Stimulated activated CD4-positive, alpha-beta T cell treated with anti-CD3 and anti-CD28 coated beads, Interleukin-1b, Interleukin-23, amount 100 ng/mL, for 1 hour (primary cell): ENCODE measurements at places on chromosomes 6 and 20.

DNA sequence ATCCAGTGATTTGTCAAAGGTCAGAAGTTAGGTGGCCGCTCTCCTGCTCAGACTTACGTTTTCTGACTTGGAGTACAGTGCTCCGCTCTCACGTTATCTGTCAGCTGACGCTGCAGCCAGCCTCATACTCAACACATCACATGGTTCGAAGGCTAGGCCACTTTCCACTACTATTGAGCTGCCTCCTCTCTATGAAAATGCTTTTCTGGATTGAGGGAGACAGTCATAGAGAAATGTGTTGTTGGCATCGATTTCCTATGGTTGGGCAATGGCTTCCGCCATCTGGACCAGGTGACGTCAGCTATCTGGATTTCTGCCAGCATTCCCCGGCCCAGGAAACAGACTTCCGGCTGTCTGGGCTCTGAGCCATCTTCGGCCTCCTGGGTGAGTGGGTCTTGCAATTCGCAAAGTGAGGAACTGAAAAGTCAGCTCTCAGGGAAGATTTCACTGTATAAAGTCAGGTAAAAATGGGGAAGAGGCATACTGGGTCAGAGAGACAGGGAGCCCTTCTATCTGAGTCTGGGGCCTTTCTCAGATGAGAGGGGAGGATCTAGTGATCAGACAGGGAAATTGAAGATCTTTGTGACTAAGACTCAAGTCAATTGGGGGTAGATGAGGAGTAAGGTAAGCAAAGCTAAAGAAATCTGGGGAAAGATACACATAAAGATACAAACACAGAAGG, 37.5 kb upstream of the IER3 start:
- no peak for DNase-seq

DNA sequence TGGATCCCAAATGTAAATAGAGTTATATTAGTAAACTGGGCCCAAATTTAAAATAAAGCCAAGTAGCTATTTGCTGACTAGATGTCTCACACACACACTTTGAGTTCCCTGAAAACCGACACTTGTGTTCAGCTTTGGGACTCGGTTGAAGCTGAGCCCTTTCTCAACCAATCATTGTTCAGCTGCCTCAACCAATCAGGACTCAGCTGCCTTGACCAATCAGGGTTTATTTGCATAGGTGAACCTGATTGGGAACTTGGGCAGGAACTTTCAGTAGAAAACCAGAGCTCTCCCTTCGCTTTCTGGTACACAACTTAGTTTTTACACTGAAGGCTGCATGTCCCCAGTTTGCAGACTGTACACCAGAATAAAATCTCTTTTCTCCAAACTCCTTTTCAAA, 301.7 kb downstream of the FOXA2 start:
- DNase-seq, result no peak

- DNase-seq, result no peak
Measured at GRCh38 chr20:64003960-64004725, 23.2 kb downstream of the PRPF6 start.

GRCh38 chr20:62066339-62066982, 780 bp upstream of the TAF4 start:
- no peak for DNase-seq

GRCh38 chr6:87276624-87277023, 45.8 kb upstream of the SMIM8 start:
- no peak for DNase-seq

GRCh38 chr6:75115481-75115880, 90.4 kb downstream of the COL12A1 start:
- no peak for DNase-seq

DNA sequence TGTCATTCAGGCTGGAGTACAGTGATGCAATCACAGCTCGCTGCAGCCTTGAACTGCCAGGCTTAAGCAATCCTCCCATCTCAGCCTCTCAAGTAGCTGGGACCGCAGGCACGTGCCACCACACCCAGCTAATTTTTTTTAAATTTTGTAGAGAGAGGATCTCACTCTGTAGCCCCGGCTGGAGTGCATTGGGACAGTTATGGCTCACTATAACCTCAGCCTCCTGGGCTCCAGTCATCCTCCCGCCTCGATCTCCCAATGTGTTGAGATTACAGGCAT, 86.5 kb downstream of the SERAC1 start:
- DNase-seq, result no peak

GRCh38 chr20:45993197-45993951, 15.3 kb upstream of the MMP9 start:
- no peak for DNase-seq
